ENCODE measurements at places on chromosomes 5 and 9.
A peak's percentile ranks its signal among the peaks of the same experiment; 100 is the strongest.

DNA sequence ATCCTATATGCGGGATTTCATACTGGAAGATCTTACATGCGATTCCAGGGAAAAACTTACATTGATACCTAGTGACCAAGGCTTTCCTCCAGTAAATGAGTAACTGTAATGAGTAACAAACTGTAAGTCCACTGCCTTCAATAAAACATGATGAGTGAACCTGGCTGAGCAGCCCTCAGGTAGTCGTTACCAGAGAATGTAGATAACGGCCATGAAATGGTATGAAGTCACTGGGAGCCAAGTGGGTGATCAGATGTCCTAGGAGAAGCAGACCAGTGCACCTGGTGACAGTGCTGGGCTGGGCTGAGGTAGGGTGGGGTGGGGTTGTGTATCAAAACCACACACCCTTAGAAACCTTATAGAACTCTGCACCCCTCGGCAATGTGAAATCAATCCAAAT lies 203.6 kb downstream of the ALDH1A1 start:
- DNase-seq: no peak

DNA sequence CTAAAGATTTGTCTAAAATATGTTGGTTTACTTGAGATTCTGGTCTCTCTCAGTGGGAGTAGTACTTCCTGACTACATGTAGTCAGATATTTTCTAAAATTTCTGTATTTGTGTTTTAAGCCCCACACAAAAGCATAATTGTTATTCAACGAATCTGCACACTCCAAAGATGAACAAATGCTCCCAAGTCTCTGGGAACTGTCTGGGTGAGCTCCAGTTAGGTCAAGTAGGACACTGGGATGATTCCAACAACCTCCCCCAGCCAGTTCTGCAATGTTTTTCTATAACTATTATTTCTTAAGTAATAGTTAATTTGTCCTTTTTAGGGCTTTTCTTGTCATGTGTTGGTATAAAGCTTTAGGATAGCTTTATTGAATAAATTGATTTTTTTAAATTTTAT lies 174.6 kb downstream of the FAM174A start:
- no peak for DNase-seq

DNA sequence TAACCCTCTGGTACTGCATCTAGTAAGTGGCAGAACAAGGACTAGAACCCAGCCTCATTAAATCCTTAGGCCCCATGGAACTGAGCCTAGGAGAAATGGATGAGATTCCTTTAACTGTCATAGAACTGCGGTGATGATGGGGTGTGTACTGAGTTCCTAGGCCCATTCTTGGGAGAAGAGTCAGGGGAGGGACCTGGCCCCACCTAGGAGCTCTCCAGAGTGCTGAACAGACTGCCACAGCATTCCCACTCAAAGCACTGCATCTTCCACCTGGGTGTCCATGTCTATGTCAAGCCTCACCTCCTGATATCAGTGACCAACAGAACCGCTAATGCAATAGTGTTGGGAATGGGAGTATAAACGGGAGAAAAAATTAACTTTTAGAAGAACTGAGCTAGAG lies 36.6 kb downstream of the TTLL11 start:
- no peak for DNase-seq

DNA sequence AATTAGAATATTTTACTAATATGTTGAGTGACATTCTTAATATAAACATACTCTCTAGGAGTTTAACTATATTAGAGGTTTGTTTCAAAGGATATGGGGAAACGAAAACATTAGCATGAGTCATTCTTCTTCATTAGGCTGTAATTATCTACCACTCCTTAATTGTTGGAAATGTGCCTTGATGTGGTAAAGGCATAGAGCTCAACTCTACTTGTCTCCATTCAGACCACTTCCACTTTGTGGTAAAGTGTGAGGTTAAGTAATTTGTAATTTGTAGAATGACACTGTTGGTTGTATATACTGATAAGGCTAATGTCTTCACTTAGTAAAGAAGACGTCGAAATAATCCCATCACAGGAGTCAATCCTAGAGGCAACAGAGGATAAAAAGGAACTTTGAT lies 58.1 kb downstream of the HAPLN1 start:
- no peak for DNase-seq

- DNase-seq: no peak
These were observed 104.3 kb upstream of the PHYKPL start for GRCh38 chr5:178336889-178337288.

DNA sequence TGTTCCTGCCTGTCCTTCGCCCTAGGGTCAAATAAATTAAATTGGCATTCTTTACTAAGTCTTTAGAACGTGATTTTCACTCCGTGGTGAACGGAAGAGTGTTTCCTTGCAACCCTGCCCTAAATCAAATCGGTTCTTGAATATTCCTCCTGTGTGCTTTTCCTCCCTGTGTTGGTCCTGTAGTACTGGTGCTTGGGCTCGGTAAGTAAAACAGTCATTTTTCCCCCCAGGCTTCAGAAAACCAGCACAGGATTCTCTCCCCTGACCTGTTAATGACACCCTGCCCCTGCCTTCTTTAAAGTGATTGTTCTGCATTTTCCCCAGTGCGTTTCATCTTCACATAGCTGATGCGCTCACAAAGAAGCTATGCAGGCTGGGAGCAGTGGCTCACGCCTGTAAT lies 96.0 kb downstream of the AK8 start:
- no peak for DNase-seq

DNA sequence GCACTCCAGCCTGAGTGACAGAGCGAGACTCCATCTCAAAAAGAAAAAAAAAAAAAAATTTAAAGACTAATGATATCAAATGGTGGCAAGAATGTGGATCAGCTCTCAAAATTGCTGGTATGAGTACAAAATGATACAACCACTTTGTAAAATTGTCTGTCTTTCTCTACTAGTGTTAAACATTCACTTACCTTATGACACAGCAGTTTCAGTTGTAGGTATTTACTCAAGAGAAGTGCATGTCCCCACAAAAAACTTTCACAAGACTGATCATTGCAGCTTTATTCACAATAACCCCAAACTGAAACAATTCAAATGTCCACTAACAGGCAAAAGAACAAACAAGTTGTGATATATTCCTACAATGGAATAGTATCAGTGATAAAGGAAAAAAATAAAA lies 14.7 kb upstream of the CETN3 start:
- no peak for DNase-seq

DNA sequence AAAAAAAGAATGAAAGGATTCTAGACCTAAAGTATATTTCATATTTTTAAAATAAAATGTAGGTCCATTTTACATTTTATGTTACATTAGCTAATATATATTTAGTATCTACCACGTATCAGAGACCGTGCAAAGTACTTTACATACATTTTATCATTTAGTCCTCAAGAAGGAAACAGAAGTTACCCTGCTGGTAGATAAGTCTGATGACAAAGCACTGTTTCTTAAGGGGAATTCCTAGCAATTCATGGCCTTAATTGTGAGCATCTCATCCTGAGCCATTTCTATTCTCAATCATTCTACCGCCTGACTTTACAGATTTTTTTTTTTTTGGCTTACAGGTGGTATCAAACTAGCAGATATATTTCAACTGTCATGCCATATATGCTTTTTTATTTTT lies 367.7 kb downstream of the PRELID2 start:
- no peak for DNase-seq

DNA sequence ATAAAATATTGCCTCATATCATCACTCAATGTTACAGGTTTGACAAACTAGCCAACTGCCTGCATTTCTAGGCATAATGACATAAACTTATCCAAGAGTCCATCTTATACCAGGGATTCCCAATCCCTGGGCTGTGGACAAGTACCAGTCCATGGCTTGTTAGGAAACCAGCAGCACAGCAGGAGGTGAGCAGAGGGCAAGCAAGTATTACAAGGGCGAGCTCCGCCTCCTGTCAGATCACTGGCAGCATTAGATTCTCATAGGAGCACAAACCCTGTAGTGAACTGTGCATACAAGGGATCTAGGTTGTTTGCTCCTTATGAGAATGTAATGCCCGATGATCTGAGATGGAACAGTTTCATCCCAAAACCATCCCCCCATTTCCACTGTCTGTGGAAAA lies 144.9 kb downstream of the PRKACG start:
- no peak for DNase-seq

- no peak for DNase-seq
These were observed 644.4 kb upstream of the GRAMD2B start for GRCh38 chr5:125778791-125779190.

GRCh38 chr9:133117271-133118178 lies 3.5 kb downstream of the RALGDS start:
- peak; percentile 62 for DNase-seq

DNA sequence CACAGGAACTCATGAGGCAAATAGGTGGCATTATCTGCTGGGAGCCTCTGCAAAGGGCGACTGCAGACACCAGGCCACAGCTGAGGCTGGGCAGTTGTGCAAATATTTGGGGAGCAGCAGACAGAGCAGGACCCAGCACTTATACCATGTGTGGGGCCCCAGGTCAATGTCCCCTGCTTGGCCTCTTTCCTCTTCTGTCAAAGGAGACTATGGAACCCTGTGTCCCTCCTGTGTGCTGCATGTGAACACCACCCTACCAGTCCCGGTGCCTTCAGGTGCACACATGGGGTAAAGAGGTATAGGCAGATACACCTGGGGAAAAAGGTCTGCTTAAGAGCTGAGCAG lies 50.8 kb downstream of the ROR2 start:
- DNase-seq: no peak
